ENCODE measurements at places on chromosomes 16 and 17. TPM values are rescaled to one million over a fixed set of nuclear protein-coding genes. Genes with fewer than 3 reads are reported as not detected.

DNA sequence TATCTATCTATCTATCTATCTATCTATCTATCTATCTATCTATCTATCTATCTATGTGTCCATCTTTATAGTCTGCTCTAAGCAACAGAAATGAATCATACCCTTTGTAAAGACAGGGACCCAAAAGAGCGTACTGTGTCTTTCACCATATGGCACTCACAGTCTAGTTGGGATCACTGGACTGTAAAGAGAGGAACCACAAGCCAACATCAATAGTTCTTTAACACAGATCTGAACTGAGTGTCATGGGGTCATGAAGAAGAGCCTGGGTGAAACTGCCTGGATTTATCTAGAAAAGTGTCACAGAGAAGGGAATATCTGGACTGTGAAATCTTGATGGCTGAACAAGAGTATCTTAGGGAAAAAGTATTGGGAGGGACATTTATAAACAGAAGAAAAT lies 619.1 kb upstream of the SOX9 start:
- DNase-seq = no peak

DNA sequence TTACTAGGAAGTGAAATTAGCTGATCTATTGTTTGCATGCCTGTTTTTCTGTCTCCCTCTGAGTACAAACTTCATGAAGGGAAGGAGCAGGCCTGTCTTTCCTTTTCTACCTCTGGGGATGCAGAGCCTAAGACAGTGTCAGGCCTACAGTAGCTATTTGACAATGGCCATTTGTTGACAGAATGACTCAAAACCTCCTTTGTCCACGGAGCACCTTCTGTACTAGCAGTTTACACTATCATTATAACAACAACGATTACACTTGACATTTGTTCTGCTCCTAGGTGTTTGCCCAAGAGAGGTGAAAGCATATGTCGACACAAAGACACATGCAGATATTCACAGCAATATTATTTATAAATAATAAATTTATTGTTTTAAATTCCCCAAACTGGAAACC lies 132.3 kb upstream of the IRX3 start:
- DNase-seq = no peak

DNA sequence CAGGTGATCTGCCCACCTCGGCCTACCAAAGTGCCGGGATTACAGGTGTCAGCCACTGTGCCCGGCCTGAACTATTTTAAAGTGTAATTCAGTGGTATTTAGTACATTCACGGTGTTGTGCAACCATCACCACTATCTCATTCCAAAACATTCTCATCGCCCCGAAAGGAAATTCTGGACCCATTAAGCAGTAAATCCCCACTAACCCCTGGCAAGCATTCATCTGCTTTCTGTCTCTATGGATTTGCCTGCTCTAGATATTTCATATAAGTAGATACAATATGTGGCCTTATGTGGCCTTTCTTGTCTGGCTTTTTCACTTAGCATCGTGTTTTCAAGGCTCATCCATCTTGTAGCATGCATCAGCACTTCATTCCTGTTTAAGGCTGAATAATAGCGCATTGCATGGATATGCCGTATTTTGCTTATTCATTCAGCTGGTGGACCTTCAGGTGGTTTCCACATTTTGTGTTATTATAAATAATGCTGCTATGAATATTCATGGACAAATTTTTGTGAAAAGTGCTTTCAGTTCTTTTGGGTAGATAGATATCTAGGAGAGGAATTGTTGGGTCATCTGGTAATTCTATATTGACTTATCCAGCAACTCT lies 8.4 kb upstream of the HERPUD1 start:
- no peak for DNase-seq

- DNase-seq = no peak
These were observed 16.1 kb downstream of the PLK1 start for GRCh38 chr16:23694644-23695373.

- DNase-seq = no peak
These were observed 43.5 kb downstream of the MAP1LC3B start for GRCh38 chr16:87435372-87436224.

DNA sequence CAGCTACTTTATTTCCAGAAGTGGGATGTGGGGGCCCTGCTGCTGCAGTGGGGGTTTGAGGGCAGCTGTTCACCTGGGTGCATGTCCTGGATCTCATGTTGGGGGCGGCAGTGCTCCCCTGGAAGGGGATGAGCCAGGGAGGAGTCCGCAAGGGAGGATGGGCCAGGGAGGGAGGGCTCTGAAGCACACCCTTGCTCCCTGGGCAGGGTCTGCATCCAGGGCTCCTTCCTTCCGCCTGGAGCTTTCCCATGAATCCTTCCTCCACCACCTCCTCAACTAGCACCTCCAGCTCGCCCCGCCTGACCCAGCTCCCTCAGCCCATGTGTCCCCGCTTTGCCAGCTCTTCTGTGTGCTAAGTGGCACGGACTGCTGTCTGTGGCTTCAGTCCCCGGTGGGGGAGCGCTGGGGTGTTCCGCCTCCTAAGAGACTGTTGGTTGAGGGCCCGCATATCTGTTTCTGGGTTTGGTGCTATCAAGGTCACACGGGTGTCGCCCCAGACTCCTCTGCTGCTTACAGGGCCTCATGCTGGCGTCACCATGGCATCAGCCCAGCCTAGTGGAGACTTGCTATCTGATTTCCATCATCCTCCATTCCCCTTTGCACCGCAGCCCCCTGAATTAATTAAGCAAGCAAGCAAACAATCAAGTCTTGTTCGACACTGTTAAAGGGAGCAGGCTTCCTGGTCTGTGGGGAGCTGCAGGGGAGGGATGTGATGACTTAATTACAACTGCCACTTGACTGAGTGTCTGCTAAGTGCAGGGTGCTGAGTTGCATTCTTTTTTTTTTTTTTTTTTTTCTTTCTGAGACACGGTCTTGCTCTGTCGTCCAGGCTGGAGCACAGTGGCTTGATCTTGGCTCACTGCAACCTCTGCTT lies 71.8 kb downstream of the PRKCA start:
- DNase-seq = peak; percentile 64

- no peak for DNase-seq
These were observed 108.5 kb downstream of the CYB561 start for GRCh38 chr17:63337579-63337978.

DNA sequence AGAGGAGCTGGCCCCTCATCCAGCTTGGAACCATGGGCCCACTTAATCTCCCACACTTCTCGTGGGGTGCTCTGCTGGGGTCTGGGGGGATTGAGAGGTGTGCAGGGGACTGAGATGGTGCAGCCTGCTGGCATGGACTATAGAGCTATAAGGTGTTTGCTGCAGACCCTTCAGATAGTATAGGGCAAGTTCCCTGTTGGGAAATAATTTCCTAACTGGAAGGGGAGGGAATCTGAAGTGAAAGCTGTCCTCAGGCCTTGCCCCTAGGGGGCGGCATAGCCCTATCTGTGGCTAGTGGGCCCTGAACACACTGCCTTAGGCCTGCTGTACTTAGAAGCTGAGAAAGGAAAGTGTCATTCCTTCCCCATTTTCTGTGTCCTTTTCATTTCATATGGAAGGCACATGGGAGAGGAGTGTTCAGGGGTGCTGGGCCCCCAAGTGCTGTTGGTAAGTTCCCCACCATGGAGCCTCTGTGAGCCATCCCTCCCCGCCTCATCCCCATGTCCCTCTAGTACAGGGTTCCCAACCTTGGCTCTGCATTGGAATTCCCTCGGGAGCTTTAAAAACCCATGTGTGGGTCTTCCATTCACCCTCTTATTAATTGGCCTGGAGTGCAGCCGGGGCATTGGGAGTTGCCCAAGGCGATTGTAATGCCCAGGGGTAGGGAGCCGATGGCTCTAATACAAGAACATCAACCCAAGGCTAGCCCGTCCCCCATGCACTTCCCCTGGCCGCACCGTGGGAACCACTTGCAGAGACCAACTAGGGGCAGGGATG lies 19.7 kb downstream of the GOSR2 start:
- peak; percentile 32 for DNase-seq

DNA sequence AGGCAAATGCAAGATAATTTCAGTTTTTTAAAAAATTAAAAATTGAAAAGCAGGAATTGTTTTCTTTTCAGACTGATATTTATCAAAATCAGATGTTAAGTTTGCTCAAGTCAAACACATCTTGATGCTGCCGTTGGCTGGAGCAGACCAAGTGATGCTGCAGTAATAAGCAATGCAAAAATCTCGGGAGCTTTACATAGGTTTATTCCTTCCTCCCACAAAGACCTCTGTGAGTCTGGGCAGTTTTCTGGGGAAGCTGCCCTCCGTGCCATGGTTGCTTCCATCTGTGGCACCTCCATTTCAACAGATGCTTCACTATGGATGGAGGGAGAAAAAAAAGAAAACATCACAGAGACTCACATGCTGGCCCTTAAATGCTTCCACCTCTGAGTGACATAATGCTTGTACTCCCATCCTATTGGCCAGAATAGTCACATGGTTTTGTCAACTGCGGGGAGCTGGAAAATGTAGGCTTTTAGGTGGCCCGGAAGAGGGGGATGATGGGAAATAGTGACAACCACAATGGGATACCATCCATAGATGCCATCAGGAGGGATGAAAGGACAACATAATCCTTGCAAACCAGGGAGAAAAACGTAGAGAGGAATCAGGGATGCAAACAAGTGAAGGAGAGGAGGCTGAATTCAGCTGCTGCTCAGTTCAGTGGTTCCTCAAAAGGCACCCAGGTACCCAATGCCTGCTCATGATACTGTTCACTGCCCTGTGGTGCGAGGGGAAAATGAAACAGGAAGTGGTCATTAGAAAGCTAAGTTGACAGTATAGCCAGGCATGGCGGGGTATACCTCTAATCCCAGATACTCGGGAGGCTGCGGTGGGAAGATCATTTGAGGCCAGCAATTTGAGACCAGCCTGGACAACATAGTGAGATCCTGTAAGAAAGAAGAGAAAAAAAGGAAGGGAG lies 13.5 kb upstream of the ERCC4 start:
- DNase-seq = no peak

DNA sequence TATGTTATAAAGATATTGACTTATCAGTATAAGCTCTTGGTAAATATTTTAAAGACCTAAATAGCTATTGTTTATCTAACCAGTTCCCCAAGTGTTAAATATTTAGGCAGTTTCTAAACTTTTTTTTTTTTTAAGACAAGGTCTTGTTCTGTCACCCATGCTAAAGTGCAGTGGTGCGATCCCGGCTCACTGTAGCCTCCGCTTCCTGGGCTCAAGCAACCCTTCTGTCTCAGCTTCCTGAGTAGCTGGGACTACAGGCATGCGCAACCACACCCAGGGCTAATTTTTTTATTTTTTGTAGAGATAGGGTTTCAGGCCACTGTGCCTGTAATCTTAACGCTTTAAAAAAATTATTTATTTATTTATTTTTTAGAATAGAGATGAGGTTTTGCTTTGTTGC lies 43.5 kb downstream of the SNX29 start:
- no peak for DNase-seq

- DNase-seq = peak; percentile 49
These were observed 3.0 kb downstream of the PFN1 start for GRCh38 chr17:4945176-4945943.

DNA sequence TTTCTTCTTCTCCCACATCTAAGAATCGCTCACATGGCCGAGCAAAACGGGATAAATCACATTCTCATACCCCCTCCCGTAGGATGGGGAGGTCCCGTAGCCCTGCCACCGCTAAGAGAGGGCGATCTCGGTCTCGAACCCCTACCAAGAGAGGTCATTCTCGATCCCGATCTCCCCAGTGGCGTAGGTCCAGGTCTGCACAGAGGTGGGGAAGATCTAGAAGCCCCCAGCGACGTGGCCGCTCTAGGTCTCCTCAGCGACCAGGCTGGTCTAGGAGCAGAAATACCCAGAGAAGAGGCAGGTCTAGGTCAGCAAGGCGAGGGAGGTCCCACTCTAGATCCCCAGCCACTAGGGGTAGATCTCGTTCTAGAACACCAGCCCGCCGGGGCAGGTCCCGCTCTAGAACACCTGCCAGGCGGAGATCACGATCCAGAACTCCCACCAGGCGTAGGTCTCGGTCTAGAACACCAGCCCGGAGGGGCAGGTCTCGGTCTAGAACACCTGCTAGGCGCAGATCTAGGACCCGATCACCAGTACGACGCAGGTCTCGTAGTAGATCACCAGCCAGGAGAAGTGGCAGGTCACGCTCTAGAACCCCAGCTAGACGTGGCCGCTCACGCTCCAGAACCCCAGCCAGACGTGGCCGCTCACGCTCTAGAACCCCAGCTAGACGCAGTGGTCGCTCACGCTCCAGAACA lies 9.6 kb downstream of the SRRM2 start:
- no peak for DNase-seq

- DNase-seq = no peak
These were observed 18.8 kb upstream of the MMD start for GRCh38 chr17:55440391-55440790.

DNA sequence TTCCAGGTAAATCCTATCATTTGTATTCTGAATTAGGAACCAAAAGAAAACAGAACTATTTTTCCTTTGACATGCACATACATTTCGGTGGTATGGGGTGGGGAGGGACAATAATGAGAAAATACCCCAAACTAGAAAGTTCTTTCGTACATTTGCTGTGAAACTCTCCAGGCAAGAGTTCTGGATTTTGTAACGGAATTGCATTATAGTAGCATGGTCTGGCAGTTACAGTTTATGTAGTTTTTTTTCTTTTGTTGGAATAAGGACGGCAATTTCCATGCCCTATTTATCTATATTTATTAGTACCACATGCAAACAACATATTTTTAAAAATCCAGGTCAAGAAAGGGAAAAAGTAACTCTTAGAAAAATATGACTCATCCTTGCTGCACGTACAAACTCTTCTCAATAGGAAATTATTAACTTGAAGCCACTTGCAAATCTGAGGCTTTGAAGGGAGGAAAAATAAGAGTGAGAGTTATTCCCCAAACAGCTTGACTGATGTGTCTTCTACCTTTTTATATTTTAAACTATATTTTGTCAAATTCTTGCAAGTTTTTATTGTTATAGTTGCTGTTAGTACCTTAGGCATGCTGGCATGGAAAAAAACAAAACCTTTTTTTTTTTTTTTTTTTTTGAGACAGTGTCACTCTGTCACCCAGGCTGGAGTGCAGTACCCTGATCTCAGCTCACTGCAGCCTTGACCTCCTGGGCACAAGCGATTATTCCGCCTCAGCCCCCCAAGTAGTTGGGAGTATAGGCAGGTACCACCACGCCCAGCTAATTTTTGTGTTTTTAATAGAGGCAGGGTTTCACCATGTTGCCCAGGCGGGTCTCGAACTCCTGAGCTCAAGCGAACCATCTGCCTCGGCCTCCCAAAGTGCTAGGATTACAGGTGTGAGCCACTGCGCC lies 69.3 kb downstream of the WWP2 start:
- DNase-seq = no peak

Gene SMIM5
- total RNA-seq = 1.5 TPM

Gene ENPP7
- not detected for total RNA-seq

Gene KRTAP1-1
- total RNA-seq = not detected

Gene CLCN7
- 82.8 TPM for total RNA-seq

Gene BCO1
- not detected for total RNA-seq

Gene SLC12A3
- not detected for total RNA-seq

Gene CCDC92B
- total RNA-seq = 0.32 TPM

Gene DHRS7C
- not detected for total RNA-seq

Gene TOP2A
- 4.2 TPM for total RNA-seq

Gene SBK1
- total RNA-seq = 23.4 TPM

Gene RASD1
- total RNA-seq = 2.9 TPM

Gene CARD14
- 0.10 TPM for total RNA-seq

Gene TNFRSF13B
- total RNA-seq = 0.60 TPM

Gene HS3ST4
- not detected for total RNA-seq
